ENCODE measurements at places on chromosomes 16 and 17.

DNA sequence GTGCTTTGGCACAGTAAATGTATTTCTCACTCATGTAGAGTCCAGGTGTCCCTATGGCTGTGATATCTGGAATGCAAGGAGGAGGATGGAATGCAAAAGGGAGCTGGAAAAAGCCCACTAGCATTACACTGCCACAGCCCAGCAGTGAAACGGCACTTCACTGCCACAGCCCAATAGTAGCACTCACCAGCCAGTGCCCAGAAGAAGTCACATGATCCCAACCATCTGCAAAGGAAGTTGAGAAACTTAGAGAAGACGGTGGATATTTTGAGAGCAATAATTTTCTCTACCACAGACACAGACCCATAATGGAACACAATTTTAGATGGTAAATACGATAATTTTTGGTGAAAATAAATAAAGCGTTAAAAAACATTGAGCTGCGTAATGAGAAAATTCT, 51.8 kb downstream of the C16orf82 start:
- DNase-seq, result no peak

GRCh38 chr16:75616521-75617010, 6.5 kb downstream of the ADAT1 start:
- DNase-seq, result no peak

GRCh38 chr17:6457688-6458459, 13.6 kb downstream of the PIMREG start:
- DNase-seq, result no peak

DNA sequence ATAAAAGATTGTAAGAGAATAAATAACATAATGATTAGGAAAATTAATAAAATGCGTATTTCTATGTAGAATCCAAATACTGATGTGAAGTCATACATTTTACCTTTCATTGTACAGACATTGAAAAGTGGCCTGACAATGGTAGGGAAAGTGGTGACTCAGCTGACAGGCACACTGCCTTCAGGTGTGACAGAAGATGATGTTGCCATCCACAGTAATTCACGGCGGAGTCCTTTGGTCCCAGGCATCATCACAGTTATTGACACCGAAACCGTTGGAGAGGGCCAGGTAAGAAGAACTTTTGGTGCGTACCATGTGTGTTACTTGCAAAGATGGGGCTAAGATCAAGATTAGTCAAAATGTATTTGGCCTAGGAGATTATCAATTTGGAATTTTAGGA, 232.8 kb downstream of the BCAS3 start:
- no peak for DNase-seq

GRCh38 chr16:75176926-75177325, 28.6 kb downstream of the ZFP1 start:
- no peak for DNase-seq

GRCh38 chr16:69535123-69536050, 30.4 kb upstream of the NFAT5 start:
- DNase-seq, result no peak

GRCh38 chr16:10256784-10257641, 74.8 kb upstream of the GRIN2A start:
- DNase-seq, result no peak

GRCh38 chr16:81997738-81998137, 13.5 kb downstream of the SDR42E1 start:
- no peak for DNase-seq

DNA sequence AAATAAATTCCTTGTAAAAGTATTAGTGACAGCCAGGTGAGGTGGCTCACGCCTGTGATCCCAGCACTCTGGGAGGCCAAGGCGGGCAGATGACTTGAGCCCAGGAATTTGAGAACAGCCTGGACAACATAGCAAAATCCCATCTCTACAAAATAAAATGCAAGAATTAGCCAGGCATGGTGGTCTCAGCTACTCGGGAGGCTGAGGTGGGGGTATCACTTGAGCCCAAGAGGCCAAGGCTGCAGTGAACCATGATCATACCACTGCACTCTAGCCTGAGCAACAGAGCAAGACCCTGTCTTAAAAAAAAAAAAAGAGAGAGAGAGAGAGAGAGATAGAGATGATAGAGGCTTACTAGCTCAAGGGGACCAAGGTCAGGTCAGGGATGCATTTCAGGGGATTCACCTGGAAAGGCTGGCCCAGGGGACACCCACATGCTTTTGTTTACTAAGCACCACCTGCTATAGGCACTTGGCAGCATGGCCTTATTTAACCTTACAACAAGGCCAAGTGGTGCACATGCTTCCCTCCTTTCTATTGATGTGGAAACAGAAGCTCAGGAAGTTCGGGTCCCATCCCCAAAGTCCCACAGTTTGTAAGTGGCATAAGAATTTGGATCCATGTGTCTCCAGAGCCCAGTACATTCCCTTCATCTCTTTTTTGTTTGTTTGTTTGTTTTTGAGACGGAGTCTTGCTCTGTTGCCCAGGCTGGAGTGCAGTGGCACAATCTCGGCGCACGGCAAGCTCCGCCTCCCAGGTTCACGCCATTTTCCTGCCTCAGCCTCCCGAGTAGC, 12.4 kb upstream of the SRCIN1 start:
- no peak for DNase-seq

DNA sequence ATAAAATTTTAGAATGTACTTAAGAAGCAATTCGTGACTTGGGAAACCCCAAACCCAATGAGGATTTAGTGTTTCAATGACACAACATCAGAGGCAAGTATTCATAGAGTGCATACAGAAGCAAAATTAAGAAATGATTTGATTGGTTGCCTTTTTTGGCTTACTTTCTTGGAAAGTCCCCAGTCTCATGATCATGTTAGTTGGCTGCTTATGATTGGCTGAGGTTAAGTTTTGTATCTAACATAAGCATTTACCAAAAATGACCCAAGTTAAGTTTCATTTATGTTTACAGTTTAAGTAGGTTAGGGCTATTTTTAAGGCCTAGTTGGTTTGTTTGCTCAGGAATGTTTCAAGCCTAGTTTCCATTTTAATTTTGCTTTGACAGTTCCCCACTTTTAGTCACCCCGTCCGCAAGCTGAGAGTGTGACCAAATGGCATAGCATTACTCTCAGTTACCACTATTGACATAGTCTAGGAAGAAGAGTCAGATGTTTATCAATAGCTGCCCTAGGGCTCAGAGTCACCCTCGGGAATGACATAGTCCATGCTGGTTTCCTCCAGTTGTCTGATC, 36.2 kb downstream of the DGKE start:
- DNase-seq, result no peak

DNA sequence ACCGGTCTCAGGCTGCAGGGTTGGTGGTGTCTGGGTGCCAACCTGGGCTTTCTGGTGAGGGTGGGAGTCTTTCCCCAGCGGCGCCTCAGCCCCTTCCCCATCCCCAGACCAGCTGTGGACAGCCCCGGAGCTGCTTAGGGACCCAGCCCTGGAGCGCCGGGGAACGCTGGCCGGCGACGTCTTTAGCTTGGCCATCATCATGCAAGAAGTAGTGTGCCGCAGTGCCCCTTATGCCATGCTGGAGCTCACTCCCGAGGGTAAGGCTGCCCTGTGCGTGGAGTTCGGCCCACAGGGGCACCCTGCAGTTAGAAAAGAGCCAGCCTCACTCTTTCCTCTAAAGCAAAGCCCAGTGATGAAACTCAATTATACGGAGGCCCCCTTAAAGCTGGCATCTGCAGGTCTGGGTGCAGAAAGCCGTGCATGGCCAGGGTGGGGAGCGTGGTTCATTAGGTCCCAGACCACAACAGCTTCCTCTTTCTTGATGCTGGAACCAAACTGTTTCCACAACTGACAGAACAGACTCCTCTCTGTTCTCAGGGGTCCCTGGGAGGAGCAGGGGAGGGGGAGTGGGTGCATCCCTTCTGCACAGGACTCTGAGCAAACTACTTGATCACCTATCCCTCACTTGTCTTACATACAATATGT, 10.7 kb downstream of the GUCY2D start:
- DNase-seq, result no peak

- DNase-seq, result peak; percentile 84
These were observed 2.0 kb downstream of the ZNF771 start for GRCh38 chr16:30409125-30410060.

DNA sequence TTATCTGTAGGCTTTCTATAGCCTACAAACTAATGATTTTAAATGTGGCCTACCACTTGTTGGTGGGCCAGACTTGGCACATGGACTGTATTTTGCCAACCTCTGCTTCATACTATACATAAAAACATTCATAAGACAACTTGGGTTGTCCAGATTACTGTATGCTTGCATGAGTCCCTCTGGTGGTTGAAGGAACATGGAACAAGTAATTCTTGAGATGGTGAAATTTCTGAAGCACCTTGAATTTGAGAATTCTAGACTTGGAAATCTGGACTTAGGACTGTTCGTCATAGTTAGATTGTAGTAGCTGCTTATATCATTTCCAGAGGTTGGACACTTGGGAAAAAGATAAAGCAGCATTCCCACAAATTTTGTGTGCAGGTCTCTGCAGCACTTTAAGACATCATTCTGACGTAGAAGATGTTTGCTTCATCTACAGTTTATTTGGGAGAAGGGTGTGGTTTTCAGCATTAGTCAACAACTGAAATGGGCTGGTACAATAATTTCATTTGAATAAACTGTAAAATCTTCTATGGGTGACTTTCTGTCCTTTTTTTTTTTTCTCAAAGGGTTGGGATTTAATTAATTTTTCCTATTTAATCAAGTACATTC, 31.2 kb downstream of the NFATC3 start:
- no peak for DNase-seq

DNA sequence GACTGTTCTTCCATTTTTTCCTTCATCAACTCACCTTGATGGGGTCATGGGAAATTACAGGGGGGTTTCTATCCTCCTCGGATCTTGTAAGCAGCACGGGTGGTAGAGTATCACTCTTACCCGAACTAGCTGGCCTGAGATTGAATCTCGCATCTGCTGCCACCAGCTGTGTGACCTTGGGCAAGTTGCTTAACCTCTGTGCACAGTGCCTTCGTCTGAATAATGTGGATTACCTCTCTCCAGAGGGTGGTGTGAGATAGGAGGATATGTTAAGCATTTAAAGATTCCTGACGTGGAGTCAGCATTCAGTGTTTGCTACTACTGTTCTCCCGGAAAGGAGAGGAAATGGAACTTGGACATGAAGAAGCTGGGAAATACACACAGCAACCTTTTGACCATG, 24.4 kb downstream of the LASP1 start:
- no peak for DNase-seq

DNA sequence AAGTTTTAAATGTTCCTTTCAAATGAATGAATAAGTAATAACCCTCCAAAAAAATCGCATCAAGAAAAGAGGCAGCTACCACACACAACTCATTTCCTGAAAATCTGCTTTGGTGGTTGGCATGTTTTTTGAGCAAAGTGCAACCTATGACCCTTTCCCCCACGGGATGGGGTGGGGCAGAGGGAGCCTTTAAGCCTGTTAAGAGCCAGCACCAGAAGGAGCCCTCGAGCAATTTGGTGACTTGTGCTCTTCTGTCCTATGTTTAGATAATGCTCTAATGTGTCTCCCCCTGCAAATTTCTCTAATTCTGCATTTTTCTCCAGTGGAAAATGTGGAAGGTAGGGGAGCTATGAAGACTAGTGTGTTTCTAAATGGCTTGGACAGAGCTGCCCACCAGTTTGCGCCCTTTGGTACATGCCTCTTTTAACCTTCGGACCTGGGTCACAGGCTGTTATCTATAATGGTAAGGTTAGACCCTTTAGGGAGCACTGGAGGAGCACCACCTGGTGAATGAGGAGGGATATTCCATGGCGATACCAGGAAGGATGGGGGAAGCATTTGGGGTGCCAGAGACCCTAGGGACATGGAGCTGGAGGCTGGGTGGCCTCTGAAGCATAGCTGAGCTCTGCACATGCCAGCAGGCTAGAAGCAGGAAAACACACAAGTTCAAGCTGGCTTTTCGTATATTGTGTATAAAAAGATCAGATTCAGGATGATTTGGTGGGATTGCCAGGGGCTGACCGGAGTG, 1.6 kb downstream of the PYCARD start:
- DNase-seq, result no peak

GRCh38 chr17:42246515-42246914, 29.7 kb downstream of the STAT5B start:
- DNase-seq, result no peak

- DNase-seq, result no peak
These were observed 393.6 kb downstream of the SOX9 start for GRCh38 chr17:72514321-72514861.

GRCh38 chr16:87678618-87679017, 76.3 kb downstream of the JPH3 start:
- no peak for DNase-seq

GRCh38 chr16:1989209-1990100, at the start of gene SYNGR3:
TSS of gene SYNGR3 (plus strand) at chr16:1989970. CDS start at chr16:1990103, 133 bp downstream.
- DNase-seq, result no peak

DNA sequence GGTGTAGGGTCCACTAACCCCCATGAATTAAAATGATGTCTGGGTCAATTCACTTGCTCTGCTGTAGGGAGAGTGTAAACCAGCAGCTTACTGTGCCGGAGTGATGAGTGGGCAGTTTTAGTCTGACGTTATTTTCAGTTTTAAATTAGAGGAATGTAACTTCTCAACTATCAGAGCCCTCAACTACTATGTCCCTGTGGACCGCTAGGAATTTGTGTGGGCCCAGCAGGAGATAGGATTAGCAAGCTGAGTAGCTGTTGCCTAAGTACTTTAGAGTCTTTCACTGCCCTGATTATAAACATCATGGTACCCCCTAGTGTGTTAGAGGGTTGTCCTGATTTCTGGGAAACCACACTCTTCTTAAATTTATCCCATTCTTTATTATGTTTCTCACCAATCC, 11.4 kb downstream of the MARVELD3 start:
- no peak for DNase-seq

GRCh38 chr16:57072616-57073275, 19.6 kb upstream of the CPNE2 start:
- no peak for DNase-seq

DNA sequence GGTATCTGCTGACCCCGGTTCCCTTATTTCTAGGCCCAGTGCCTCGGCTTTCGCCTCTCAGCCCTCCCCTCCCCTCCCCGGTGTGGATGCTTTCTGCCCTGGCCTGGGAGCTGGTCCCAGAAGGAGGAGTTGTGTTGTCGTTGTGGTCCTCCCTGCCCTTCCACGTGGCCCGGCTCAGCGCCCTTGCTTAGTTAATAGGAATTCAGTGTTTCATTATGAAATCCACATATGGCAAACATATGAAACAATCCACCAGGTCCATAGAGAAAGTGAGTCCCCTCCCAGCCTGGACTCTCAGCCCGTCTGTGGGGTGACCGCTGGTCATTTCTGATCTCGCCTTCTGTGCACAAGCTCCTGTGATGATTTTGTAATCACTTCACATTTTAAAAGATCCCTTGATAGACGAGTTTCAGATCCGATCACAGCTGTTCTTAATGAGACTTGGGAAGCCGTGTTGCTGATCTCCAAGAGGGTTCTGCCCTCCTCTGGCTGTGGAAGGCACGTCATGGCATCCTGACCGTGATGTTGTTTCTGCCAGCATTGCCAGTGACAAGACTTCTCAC, 112.1 kb downstream of the BANP start:
- no peak for DNase-seq

- DNase-seq, result no peak
These were observed 15.0 kb upstream of the SRCIN1 start for GRCh38 chr17:38620551-38621277.

GRCh38 chr16:11306997-11307638, 26.0 kb upstream of the PRM1 start:
- DNase-seq, result no peak

GRCh38 chr17:36650096-36650775, 48.9 kb downstream of the MRM1 start:
- no peak for DNase-seq
